ENCODE measurements at places on chromosomes 4 and X.

DNA sequence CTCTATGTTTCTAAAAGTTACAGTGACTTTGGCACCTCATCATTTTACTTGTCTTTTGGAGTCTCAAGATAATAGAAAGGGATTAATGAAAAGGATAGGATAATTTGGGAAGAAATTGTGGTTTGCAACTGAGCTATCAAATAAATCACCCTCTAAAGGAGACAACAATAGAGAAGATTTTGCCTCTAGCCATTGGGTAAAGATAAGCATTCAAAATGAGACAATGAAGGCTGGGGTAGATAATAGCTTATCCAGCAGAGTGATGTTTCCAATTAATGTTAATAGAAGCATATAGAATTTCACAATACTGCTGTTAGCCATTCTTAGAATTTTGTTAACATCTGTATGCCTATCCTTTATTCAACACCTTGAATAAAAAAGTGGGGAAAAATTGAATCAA lies 1177.6 kb downstream of the ADGRL3 start:
- no peak for DNase-seq

DNA sequence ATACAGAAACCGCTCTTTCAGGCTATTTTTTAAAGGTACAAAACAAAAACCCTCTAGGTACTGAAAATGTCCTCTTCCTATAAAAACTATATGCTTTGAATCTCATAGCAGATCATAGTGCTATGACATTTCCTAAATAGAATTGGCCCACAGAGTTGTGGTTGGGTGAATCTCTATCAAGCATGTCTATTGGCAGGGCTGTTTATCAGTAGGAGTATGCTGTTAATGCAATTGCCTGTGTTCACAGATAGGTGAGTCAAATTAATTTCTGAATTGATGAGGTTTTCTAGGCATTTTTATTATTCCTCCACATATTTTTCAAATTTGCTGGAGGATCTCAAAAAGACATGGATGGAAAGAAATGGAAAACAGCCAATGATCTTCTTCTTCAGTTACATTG lies 73.9 kb downstream of the QRFPR start:
- DNase-seq: peak; percentile 51

DNA sequence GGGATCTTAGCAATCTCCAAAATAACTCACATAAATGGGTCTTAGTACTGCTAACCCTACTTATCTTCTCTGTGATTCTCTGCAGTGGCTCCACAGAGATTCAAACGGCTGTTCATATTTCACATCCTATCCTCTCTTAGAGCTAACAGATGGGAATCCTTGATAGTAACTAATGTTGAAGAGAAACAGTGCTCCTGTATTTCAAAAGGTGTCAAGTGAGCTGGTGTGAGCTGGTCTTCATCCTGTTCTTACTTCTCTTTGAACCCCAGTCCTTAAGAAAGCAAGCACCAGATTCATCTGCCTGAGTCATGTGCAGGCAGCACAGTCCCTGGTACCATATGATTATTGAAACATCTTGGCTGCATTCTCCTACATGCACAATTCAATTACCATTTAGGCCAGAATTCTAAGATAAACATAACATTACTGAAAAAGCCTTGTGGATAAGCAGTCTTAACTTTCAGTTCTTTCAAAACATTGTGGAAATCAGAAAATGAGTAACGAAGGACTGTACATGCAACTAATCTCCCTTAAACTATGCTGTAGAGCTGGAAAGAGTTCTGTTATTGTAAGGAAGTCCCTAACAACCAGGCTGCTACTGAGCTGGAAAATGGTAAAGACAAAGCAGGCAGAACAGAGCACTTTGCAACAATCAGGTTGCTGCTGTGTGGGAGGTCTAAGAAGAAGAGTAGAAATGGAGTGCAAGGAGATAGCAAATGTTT lies 153.1 kb downstream of the NPNT start:
- no peak for DNase-seq

DNA sequence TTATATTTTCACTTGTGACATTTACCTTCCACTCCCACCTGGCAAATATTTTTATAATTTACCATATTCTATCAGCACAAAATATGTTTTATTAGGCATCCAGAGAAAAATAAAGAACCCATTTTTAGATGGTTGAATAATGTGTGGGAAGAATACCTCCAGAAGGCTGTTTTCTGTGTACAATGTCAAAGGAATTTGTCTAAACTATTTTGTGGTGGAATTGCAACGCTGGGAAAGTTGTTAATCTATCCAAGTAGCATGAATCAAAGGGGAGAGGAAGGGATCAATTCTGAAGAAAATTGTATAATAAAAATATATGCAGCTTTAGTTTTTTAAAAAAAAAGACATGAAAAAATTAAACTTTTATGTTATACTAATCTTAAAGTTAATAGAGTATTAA lies 706.5 kb downstream of the FSTL5 start:
- no peak for DNase-seq

GRCh38 chr4:152735396-152735859 lies 44.1 kb downstream of the TIGD4 start:
- peak; percentile 71 for DNase-seq

GRCh38 chr4:125511715-125512114 lies 197.0 kb downstream of the FAT4 start:
- no peak for DNase-seq

DNA sequence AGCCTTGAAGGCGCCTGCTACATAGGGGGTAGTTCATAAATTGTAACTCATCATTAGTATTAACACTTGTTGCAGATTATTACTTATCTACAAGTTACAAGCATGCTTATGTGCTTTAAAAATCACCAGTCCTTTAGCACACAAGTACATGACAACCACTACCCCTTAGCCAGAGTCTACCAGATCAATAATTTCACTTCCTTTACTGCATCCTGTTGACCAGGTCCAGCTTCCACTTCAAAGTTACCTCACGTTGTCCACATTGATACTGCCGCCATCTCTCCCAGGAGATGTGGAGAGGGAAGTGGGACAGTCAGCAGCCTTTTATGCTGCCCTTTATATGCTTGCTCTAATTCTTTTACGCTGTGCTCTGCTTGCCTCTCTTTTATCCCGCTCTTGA lies 231.3 kb upstream of the CXXC4 start:
- no peak for DNase-seq

GRCh38 chr4:121219227-121219626 lies 55.1 kb upstream of the TNIP3 start:
- DNase-seq: no peak

- DNase-seq: no peak
Measured at GRCh38 chrX:47697181-47697580, 38.2 kb upstream of the UXT start.

DNA sequence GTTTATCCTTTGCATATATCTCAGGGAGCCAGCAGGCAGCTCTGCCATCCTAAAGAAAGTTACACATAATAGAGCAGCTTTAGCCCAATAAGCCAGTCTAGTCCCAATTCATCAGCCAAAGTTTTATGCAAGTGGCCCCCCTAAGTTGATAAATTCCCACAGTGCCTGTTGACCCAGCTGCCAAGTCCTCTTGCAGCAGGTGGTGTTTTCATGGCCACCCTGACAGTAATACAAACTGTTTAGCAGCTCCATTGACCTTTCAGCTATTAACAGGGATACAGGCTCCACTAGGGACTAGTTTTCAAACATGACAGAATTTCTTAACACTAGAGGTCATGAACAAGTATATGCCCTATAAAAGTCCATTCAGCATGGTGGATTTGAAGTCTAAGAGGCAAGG lies 77.5 kb downstream of the HHIP start:
- no peak for DNase-seq

- no peak for DNase-seq
Measured at GRCh38 chr4:85268961-85269360, 206.0 kb upstream of the ARHGAP24 start.

- no peak for DNase-seq
Measured at GRCh38 chr4:3177426-3177825, 71.5 kb upstream of the MSANTD1 start.

DNA sequence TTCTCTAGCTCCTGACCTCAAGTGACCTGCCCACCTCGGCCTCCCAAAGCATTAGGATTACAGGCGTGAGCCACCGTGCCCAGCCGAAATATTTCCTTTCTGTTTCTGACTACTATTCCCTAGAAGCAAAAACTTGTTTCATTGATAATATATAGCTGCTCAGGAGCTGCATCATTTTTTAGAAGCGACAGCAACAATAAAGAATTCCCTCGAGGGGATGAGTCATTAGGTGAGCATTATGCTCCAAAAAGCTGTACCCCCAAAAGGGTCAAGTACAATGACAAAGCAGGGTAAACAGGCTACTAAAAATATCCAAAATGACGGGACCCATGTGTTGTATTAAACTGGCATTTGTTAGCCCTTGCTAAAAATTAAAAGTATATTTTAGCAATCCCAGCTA lies 67.0 kb downstream of the RBM47 start:
- no peak for DNase-seq

DNA sequence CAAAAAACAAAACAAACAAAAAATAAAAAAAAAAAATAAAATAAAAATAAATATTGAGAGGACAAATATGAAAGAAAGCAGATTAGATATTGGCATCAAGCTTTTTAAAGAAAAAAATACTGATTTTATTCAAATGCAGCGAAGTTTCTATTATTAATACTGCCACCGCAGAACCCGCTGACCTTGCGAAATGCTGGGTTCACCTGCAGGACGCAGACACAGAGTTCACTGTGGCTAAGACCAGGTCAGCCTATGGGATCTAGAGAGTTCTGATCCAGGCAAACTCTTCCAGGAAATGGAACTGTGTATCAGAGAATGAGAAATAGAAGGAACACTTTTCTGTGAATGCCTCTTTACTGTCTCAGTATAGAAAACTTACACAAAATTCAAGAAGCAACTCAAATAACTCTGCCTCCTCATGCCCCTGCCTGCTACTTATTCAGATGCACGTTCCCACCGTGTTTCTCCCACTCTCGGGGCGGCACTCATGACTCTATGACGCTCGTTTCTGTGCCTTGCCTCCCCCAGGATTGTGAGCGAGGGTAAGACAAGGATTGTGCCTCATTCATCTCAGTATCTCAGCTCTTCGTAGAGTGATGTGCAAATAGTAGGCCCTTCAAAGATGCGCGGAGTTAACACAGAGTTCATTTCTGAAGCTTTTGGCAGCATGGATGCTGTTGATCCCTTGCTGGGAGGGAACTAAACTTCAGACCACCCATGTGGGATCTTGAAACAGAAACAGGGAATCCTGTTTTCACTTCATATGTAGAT lies 44.1 kb upstream of the TLR3 start:
- no peak for DNase-seq

GRCh38 chrX:150647331-150647730 lies 45.9 kb upstream of the MTMR1 start:
- no peak for DNase-seq

DNA sequence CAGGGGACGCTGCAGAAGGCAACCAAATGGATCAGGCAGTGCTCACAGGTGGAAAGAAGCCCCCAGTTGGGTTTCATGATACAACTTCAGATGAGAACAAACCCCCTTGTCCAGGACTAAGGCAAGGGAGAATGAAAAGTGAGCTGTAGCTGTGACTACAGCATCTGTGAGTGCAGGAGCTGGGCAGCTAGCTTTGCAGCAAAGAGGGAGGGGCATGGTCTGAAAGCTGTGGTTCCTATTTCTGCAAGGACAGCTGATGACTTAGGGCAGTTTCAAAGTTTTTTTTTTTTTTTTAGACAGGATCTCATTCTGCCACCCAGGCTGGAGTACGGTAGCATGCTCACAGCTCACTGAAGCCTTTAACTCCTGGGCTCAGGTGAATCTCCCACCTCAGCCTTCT lies 1317.4 kb upstream of the DIAPH2 start:
- no peak for DNase-seq

DNA sequence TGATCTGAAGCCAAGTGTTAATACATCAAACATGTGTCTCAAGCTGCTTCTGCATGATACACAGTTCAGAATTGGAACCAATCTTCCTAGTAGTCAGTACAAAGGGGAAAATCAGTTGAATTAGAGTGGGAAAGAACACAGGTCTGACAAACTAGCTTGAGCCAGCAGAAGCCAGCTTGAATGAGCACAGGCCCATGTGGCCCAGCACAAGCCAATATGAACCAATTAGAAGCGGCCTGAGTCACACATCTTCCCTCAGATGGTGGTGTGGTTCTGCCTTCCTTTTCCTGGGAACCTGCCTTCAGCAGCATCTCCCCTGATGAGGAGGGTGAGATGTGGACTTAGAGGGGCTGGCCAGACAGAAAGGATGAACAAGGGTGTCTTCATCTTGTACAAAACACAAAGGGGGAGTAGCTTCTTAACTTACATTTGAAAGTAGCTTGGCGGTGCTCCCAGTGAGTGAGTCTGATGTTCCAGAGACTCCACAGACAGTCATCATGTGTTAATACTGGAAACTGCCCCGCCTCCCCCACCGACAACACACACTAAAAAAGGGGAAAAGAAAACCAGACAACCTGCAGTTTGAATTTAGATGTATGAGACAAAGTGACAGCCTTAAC lies 72.0 kb downstream of the FRMPD4 start:
- no peak for DNase-seq

- DNase-seq: no peak
Measured at GRCh38 chrX:104318330-104319009, 63.7 kb upstream of the ESX1 start.

DNA sequence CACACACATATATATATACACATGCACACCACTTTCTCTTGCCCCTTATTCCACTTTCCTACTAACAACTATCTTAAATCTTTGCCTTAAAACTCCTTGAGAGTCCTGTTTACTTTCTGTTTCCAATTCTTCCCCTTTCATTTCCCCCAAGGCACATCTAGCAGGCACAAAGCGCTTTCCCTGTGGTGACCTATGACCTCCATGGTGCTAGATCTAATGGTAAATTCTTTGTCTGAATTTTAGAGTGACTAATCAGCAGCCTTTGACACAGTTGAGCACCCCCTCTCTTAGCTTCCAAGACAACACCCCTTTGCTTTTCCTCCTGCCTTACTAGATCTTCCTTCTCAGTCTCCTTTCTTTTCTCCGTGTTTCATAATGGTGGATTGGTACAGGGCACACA lies 236.4 kb upstream of the TTC29 start:
- DNase-seq: no peak

GRCh38 chr4:86633854-86634253 lies 39.7 kb downstream of the PTPN13 start:
- DNase-seq: no peak

- no peak for DNase-seq
Measured at GRCh38 chrX:77426811-77427210, 20.4 kb upstream of the FGF16 start.

GRCh38 chr4:101284546-101284945 lies 62.8 kb downstream of the PPP3CA start:
- no peak for DNase-seq

GRCh38 chr4:110540982-110541451 lies 65.1 kb downstream of the ENPEP start:
- DNase-seq: no peak

GRCh38 chr4:26806331-26806730 lies 54.3 kb upstream of the STIM2 start:
- no peak for DNase-seq

DNA sequence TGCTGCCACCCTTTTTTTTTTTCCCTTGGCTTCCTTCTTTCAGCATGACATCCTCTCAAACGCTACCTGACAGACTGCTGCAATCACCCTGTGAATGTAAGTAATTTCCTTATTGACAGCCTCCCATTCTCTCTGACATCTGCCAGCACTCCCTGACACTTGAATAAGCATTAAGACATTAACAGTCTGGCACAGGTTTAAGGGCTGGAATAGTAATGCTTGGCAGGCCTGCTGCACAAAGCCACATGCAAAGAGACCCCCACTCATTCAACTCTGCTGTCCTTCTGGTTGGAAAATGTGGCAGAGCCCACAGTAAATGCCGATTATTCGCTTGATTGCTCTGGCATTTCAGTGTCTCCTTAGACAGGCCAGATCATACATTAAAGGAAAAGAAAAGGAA lies 28.1 kb upstream of the RASGEF1B start:
- no peak for DNase-seq
